Fibroblast of villous mesenchyme (primary cell): ENCODE measurements at places on chromosomes 7 and 10.

DNA sequence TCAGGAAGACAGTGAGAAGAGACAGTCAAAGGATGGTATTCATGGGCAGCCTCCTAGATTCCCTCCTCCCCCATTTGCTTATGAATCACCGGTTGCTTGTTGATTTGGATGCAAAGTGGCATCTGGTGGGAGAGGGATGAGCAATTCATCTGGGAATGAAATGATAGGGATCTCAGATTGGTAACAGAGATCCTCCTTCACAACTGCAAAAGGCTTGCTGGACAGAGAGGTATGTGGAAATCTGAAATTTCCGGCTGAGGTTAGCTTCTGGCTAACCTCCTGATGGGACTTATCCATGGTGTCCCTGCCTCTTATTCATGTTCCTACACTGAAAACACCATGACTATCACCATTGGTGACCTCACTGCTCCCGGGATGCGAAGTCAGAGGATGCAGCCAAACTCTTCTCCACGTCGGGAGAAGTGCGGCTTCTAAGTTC is 48.4 kb upstream of the PODXL start:
- DNase-seq: peak; percentile 86

GRCh38 chr10:88281592-88282347 is 301.3 kb downstream of the RNLS start:
- peak; percentile 76 for DNase-seq

- no peak for DNase-seq
These were observed 39.1 kb upstream of the TMEM236 start for GRCh38 chr10:17712717-17713471.

DNA sequence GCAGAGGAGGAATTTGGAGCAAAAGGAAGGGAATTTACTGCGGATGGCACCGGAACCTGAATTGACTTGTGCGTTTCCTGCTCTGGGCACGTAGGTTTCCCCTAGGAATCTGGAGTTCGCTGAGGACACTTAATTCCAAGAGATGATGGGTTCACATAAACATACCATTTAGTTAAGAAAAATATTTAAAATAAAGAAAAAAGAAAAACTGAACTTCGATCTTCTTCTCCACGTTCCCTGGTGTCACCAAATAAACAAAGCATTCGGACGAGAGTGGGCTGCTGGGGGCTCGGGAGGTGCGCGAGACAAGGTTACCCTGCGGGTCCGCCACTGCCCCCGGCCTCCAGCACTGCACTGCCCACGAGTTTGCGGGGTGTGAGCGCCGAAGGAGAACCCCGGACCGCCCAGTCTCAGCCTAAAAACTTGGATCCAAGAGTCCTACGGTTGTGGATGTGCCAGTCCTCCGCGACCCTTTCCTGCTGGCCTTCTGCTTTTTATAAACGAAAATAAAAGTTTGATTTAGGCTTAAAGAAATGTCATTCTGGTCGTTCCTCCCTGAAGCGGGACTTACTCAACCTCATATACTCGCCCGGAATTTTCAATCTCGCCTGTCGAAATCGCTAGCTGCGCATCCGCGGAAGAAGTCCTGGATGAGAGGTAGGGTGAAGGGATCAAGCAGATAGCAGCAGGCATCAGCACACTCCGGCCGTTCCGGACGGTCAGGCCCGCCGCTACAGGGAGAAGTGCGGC is 30.3 kb downstream of the SKIDA1 start:
- peak; percentile 22 for DNase-seq

DNA sequence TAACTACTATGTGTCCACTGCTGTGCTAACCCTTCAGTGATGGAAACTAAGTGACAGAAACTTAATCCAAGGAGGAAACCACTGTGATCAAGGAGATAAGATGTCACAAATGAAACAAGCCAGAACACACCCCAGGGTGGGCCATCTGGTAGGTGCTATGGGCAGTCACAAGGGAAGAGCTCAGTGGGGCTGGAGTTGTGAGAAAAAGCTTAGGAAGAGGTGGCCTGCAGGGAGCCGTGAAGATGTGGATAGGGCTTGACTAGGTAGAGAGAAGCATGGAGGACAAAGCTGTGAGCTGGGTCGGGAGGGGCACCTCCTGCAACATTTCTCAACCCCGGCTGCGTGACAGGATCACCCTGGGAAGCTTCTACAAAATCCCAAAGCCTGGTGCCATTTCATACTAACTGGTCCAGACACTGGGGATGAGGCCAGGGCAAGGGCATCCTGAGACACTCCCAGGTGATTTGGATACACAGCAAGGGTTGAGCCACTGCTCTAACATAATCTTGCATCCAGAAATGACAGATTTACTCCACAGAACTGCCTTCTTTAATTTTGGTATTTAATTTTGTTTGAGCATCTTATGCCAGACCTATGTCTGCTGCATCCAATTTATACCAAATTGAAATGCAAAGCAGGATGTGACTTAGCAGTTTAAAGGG is 69.3 kb downstream of the OSBPL3 start:
- peak; percentile 46 for DNase-seq
